Sigmoid colon (tissue), 7 donors: ENCODE measurements at places on chromosomes 6 and 20.
A peak's percentile ranks its signal among the peaks of the same experiment; 100 is the strongest.

DNA sequence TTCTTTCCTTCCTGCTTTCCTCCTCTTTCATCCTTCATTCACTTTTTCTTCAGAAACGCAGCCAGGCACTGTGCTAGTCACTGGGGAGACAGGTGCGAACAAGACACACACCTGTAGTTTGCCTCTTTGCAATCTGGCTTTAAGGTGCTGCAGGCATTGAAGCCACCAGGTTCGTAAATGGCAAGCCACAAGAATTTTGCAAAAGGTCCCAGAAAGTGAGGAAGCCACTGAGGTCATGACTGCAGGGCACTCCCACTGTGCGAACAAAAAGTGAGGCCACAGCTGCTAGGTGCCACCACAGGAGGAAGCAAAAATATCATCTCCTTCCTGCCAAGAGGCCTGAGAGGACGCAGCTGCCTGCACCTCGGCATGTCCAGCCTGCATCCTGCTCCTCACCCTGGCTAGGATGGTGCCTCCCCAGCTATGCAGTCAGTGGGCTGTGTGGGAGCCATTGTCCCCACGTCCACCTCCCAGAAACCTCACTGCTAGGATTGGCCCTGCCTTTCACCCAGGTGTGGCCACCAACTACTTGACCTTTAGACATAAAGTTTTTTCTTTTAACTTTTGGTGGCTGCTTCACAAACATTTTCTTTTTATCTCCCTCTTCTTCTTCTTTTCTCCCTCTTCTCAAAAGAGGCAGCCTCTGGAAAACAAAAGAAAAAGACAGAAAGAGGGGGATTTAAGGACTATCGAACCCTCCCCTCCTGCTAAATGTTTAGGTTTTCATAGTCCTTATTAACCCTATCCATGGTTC lies 230.8 kb downstream of the BCAS1 start:
- no peak for DNase-seq

DNA sequence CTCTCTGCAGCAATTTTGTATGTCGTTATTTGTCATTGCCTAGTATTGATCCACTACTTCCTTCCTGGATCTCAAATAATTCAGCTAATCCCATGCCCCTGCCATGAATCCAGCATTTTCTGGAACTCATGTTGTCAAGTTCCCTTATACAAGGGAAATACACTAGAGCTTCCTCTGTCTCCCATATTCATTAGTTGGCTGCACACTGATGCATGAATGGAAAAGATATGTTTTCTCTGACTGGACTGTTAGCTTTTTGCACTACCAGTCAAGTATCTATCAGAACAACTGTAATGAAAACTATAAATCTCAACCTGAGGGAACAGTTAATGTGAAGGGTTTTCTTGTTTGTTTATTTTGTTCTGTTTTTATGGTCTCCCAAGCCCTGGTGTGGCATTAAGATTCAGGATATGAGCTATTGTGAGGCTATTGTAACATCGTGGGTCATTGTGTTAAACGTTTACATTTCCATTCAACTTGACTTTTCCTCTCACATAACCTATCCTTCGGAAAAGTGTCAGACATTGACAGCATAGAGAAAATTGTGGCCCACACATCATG lies 102.5 kb upstream of the FAM8A1 start:
- no peak for DNase-seq

GRCh38 chr20:56865055-56865454 lies 235.9 kb downstream of the TFAP2C start:
- DNase-seq = peak; percentile 92

GRCh38 chr20:55614220-55614757 lies 391.0 kb downstream of the CBLN4 start:
- no peak for DNase-seq

DNA sequence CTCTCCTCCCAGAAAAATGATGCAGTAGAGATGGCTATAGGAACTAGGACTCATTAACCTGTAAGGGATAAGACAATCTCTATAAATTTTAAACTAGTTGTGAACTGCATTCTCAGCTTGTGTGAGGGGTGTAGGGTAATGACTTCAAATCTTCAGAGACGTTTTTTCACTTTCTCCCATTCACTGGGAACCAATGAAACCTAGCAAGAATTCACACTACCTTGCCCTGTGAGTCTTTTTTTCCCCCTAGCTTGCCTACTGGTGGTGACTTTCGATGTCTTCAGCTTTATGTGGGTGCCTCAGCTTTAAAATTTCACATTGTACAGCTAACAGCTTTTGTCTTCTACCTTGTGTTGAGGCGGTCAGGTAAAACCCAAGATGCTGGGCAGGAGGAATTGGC lies 192.0 kb downstream of the MEI4 start:
- DNase-seq = no peak

GRCh38 chr6:14275493-14275851 lies 157.9 kb downstream of the CD83 start:
- no peak for DNase-seq

GRCh38 chr6:161414180-161414579 lies 140.3 kb upstream of the AGPAT4 start:
- no peak for DNase-seq

- DNase-seq = no peak
Observed at GRCh38 chr6:4884646-4885340, 108.6 kb downstream of the CDYL start.

GRCh38 chr6:139375226-139376016 lies 973 bp upstream of the CITED2 start:
- peak; percentile 98 for DNase-seq
